ENCODE measurements at places on chromosomes 12 and 14.

DNA sequence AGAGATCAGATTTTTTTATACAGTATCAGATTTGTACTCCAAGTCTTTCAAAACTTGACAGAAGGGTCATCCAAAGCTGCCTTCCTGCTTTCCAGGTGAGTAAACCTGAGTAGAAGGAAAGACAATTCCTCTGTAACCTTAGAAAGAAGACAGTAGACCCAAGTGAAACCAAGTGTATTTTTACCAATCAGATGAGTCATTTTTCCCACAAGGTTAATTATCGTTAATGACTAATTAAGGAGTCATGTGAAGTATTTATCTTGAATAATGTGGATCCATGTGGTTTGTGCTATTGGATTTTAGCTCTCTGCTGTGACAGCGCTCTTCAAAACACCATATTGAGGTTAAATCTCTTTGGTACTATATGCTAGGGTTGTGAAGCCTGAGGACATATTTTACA is 74.0 kb upstream of the PELI2 start:
- no peak for DNase-seq

DNA sequence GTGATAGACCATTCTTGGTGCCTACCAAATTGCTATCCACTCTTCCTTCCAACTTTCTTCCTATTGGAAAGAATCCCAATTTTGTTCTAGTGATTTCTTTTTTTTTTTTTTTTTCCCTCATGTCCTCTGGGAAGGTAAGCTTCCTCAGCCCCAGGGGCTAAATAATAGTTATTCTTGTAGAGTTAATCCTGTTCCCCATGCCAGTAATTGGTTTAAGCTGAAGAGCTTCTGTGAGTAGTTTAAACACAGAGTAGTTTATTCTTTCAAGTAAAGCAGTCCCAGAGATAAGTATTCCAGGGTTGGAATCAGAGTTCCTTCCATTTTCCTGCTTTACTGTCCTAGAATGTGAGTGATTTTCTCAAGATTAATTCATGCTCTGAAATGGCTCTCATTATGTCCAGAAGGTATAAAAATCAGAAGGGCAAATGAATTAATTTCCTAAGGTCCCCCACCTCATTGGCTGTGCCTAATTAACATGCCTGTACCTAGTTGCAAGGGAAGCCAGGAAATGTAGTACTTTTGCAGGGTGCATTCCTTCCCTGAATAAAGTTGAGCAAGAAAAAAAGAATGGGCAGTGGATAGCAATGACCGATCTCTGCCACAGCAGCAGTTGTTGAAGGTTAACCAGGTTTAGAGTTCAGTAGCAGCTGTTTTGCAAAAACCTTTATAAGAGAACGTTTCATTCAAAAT is 97.8 kb downstream of the PLEKHA5 start:
- DNase-seq = no peak

- peak; percentile 52 for DNase-seq
Measured at GRCh38 chr12:42588524-42589464, 752 bp downstream of the PRICKLE1 start.

- DNase-seq = no peak
Measured at GRCh38 chr14:64005822-64006221, 153.0 kb downstream of the SYNE2 start.

- DNase-seq = no peak
Measured at GRCh38 chr14:35999294-35999693, 173.2 kb downstream of the BRMS1L start.

DNA sequence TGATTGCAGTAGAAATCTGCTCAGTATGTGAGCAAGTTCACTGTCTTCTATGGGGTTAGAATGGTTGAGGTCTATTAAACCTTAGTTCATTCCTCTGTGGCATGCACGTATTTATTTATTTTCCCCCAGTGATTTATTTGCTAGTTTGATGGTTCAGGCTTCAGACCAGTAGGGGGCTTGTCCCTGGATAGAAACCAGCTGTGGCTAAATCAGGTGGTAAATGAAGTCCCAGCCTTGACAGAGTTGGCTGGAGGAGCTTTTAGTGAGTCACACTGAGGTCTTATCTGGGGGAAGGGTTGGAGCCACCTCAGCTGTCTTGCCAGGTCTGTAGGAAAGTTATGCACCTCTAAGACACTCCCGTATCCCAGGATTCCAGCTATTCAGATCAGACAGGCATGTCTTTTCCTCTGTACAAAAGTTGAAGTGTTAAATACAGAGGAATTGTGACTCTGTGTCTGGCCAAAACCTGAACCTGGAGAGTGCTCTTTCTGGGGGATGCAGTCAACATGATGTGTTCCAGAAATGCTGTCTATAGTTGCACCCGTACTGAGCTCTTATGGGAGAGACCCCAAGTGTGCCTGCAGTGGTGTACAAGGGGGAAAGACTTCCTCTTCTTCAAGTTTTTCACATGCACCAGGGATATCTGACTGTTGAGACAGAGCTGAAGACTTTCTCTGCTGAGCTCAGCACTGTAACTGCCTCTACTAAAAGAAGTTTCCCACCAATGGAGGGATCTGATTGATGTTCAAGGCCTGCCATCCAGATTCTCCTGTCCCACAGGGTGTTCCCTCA is 1322.1 kb downstream of the TMEM121 start:
- DNase-seq = no peak

GRCh38 chr14:61476105-61476753 is 154.8 kb downstream of the PRKCH start:
- no peak for DNase-seq

GRCh38 chr12:120892265-120892664 is 11.9 kb downstream of the SPPL3 start:
- DNase-seq = no peak

GRCh38 chr14:22158560-22158959 is 430.5 kb downstream of the DAD1 start:
- DNase-seq = no peak

- DNase-seq = no peak
Measured at GRCh38 chr14:38203929-38204718, 3.6 kb upstream of the SSTR1 start.

DNA sequence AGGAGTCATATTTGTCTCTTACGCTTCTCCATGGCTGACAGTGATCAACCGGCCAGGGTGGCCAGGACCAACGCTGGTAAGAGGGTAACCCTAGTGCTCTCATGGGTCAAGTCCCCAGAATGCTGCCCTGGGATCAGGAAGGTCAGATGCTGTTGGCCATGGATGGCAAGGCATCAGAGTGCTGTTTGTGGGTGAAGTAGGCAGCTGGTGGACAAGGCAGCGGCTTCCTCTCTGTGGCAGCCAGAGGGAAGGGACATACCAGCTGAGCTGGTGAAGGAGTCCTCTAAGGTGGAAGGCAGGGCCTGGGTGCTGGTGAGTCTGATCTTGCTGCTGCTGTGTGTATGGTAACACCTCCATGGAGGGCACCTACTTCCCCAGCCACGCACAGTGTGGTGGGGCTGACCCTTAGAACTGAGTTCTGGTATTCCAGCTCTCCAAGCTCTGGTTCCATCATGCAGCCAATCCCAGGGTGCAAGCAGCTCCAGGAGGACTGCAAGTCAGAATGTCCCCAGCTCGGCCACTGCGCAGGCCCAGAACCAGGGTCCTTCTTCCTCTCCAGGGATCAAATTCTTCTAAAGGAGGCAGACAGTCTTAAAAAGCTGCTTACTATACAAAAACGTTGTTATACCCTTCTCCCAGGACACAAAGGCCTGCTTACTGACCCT is 13.4 kb upstream of the SMOC1 start:
- no peak for DNase-seq

- no peak for DNase-seq
Measured at GRCh38 chr12:17016116-17016864, 410.3 kb upstream of the LMO3 start.

GRCh38 chr14:104210817-104211195 is 72.4 kb downstream of the KIF26A start:
- DNase-seq = no peak

DNA sequence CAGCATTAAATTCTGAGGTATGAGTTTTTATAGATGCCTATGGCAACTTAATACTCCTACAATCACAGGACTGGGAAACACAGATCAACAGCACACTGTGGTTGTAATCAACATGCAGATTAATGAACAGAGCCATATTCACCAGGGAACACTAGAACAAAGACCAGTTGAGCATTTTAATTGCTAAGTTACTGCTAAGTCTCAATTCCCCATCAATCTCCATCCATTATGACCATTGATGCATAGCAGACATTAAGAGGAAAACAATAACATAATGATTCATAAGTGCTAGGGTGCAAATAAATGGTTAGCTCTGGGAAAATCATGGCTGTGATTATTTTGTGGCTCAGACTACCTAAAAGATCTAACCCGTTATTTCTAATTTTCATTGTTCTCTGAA is 505.6 kb downstream of the TRHDE start:
- DNase-seq = no peak

GRCh38 chr14:54606631-54607133 is 39.8 kb downstream of the SAMD4A start:
- no peak for DNase-seq

DNA sequence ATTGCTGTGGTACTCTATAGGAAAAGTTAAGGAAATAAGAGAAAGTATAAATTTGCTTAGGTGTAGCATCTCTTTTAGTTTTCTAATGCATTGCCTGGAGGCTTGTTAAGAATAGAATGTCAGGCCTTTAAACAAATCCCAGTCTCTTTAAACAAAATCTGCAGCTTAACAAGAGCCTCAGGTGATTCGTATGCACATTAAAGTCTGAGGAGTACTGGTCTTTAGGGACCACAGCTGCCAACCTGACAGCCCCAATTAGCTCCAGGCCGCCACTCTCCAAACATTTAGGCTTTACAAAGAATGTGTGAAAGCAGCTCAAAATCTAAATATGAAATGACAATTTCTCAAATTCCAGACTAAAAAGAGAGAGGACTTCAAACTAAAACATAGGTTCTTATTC is 35.7 kb downstream of the PAWR start:
- no peak for DNase-seq

DNA sequence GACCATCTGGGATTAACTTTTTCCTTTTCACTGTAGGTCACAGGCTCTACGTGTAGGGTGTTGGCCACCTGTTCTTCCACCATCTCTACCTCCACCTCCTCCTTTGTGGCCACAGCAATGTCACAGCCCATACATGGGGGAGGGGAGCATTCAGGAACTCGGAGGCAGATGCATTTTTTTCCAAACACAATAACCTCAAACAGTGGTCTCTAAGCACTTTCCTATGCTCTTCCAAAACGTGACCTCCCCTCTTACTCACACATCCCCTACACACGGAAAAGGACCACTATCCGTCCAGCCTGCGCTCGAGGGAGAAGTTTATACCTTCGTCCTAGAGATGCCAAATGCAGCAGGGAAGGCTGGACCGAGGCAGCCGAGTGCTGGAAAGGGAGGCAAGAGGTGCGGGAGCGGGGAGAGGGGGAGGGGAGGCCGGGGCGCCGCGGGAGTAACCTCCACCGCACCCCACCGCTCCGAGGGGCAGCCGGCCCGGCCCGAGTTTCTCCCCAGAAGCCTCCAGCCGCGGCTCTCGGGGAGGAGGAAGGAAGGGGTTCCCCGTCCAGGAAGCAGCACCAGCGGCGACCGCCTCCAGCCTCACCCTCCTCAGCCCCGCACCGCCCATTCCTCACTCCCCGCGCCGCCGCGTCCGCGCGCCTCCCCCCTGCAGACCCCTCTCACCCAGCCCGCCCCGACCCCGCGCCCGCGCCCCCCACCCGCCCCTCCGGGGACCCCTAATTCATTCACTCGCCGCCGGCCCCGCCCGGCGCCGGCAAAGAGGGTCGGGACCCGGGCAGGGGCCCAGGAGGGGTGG is 594 bp downstream of the KRAS start:
- DNase-seq = peak; percentile 35
